ENCODE measurements at places on chromosomes 7 and 10.

- DNase-seq, result peak; percentile 40
Observed at GRCh38 chr7:120218712-120219111, 54.3 kb upstream of the KCND2 start.

DNA sequence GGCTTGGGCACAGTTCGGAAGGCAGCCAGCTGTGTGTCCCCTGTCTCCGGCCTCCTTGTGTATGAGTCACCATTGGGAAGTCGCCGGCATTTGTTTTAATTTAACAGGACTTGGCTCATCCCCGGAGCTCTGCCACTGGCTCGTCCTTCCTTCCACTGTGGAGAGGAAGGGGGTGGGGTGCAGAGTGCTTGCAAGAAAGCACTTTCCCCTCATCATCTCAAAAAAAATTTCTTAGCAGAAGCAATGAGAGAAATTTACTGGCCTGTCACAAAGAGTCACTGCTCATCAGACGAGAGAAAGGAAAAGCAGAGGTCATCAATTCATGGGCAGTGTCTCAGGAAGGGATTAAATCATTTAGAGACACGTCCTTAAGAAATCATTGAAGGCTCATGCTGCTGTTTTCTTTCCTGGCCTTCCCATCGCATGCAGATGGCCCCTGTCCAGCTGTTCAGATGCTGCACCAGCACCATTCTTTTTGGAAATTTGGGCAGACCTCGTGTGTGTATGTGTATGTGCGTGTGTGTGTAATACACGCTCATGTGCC is 93.3 kb downstream of the BMS1 start:
- DNase-seq, result peak; percentile 22

DNA sequence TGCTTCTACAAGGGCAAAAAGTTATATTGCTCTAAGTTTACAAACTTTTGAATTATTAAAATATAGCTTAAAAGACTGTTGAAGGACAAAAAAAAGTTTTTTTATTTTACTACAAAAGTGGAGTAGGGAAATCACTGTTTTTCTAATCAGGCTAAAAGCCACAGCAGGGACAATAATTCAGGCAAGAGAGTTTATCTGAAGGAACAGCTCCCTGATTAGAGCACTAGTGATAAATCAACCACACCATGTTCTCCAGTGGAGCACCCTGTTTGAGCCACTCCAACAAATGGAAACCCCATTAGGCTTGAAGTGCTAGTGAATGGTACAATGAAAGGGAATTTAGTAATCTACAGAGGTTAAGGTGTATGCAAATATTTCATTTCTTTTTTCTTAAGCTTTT is 357.1 kb downstream of the SEMA3D start:
- DNase-seq, result no peak

DNA sequence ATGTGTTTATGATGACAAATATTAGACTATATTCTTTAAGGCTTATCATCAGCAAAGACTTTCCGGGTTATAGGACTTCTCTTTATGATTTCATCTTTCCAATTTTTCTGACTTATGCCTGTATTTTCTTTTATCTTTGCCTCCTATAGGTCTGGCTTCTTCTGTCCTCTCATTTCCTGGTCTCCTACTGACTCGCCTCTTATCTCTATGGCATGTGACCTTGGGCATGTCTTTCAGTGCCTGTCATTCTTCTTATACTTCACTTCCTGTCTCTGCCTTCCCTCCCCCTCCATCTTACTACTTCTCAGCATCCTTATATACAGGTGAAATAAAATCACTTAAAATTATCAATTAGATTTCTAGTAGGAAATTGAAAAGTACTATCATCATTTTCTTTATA is 42.2 kb downstream of the PCDH15 start:
- DNase-seq, result no peak

DNA sequence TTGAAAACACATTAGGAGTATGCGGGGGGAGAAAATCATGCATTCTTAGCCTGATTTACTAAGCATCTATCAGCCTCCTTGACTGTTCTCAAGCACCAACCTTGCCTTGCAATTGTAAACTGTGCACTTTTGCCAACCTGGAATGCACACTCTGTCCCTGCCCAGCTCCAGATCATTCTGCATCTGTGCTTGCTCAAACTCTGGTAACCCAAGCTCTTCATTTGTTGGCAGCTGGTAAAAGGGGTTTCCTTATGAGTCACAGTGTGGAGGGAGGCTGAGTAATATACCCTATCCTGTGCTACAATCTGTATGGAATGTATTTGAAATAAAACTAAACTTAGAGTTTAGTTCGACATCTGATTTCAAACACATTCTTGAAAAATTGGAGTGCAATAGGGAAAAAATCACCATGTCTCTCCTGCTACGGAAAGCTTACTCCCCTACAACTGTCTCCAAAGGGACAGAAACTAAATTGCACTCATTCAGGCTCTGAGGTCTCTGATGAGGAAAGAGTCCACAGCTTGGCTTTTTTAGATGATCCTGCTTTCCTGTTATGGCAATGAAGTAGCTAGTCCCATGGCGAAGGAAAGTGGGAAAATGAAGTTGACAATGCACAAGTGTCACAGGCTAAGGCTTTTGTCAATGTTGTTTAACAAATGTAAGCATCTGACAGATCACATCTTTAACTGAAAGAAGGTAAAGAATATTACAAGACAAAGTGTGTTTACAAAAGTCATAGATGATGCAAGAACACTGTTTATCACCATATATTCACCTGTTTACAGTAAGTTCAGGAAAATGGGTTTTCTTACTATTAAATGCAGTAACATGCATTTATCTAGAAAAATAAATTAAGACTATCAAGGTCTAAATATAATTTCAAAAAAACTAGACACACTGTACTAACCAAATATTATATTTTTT is 61.9 kb downstream of the TES start:
- peak; percentile 95 for DNase-seq

All from cardiac fibroblast (primary cell).